Activated T-cell treated with anti-CD3 and anti-CD28 coated beads, Interleukin-2, amount 50 U/mL, for 24 hours (primary cell): ENCODE measurements at places on chromosomes 3 and 15.

DNA sequence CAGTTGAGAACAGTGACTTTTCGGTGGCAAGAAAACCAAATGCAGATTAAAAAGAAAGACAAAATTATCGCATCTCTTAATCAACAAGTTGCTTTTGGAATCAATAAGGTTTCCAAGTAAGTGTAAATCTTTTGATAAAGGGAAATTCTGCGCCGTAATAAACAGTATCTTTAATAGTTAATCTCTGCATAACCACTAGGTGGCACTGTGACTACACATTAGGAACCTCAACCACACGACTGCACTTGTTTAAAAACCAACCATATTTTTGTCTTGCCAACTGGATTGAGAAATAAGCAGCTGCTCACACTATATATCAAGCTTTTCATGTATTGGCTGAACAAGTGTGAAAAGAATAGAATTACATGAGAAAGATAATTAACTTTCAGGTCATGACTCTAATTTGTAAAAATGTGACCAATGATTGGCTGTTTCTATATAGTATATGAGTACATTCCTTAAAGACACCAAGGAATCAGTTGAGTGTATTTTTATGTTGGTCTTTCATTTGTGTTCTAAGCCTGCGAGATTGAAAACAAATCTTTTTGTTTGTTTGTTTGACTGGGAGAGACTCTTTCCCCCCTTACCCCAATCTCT lies 72.7 kb downstream of the DZIP3 start:
- no peaks in the 10 kb centered on the region for H3K27me3 ChIP-seq
- DNase-seq = no peak
- H3K27ac ChIP-seq = no peak overlapping the region
- H3K4me3 ChIP-seq = no peak overlapping the region
- H3K4me1 ChIP-seq = peaks cover 7% of the 10 kb centered on the region

DNA sequence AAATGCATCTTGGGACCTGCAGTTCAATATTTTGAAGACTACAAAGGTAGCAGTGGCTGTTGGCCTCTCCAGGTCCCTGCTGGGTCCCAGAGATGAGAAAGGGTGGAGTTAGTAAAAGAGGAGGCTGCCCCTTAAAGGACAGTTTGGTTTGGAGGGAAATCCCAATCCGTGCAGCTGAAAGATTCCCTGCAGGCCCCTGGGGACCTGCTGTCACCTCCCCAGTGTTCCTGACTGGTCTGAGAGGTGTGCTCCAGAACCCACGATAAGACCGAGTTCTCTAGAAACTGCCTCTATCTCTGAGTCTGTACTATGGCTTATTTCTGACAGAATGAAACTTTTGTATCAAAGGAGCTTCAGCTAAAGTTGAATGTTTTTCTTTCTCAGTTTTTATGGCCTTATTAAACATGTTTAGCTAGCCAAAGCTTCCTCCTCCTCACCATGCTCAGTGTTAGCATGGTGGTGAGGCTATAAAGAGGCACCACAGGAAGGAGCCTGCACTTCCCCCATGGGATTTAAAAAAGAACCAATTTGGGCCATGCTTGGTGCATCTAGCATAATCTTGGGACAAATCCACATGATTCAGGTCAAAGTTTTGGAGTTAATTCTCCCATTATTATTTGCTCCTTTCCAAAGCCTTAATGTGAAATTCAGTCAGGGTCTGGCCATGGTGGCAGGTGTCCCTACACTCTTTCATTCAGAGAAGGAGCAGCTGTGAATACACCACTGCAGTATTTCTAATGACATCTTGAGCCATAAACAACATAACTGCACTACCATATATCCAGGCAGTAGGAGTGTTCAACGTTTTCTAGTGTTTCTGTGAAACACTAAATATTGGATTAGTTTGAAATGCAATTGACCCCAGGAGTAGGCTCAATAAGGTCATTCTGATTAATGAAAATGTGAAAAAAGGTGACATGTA lies 74.4 kb downstream of the ATP1B3 start:
- DNase-seq = no peak
- no peak overlapping the region for H3K4me3 ChIP-seq
- no peaks in the 10 kb centered on the region for H3K27me3 ChIP-seq
- H3K4me1 ChIP-seq = peaks cover 10% of the 10 kb centered on the region
- H3K27ac ChIP-seq = no peak overlapping the region
- H3K36me3 ChIP-seq = peaks cover 5% of the 10 kb centered on the region

GRCh38 chr3:154522036-154522602 lies 92.1 kb upstream of the GPR149 start:
- no peaks in the 10 kb centered on the region for H3K4me1 ChIP-seq
- no peak overlapping the region for H3K4me3 ChIP-seq
- no peak for DNase-seq
- H3K27me3 ChIP-seq = no peaks in the 10 kb centered on the region
- no peak overlapping the region for H3K27ac ChIP-seq

- no peak for DNase-seq
- H3K27me3 ChIP-seq = no peaks in the 10 kb centered on the region
- no peak overlapping the region for H3K4me3 ChIP-seq
- no peak overlapping the region for H3K27ac ChIP-seq
- no peaks in the 10 kb centered on the region for H3K4me1 ChIP-seq
- H3K36me3 ChIP-seq = no peaks in the 10 kb centered on the region
These were observed 17.7 kb downstream of the RBP1 start for GRCh38 chr3:139521816-139522215.

GRCh38 chr3:169998668-169999131 lies 32.1 kb downstream of the SEC62 start:
- peak overlapping the region; percentile 92 for H3K27ac ChIP-seq
- peaks cover 56% of the 10 kb centered on the region for H3K36me3 ChIP-seq
- H3K4me1 ChIP-seq = peaks cover 39% of the 10 kb centered on the region
- no peak for DNase-seq
- H3K27me3 ChIP-seq = no peaks in the 10 kb centered on the region
- H3K4me3 ChIP-seq = no peak overlapping the region

GRCh38 chr15:50685191-50685975 lies 1.2 kb downstream of the TRPM7 start:
- peaks cover 66% of the 10 kb centered on the region for H3K36me3 ChIP-seq
- no peak for DNase-seq

- H3K27me3 ChIP-seq = peaks cover 3% of the 10 kb centered on the region
- no peak overlapping the region for H3K27ac ChIP-seq
- no peak for DNase-seq
- no peaks in the 10 kb centered on the region for H3K4me1 ChIP-seq
- H3K4me3 ChIP-seq = no peak overlapping the region
These were observed 29.4 kb downstream of the RNU5B-1 start for GRCh38 chr15:65333856-65334255.

GRCh38 chr3:37704064-37704463 lies 157.6 kb upstream of the CTDSPL start:
- H3K36me3 ChIP-seq = no peaks in the 10 kb centered on the region
- H3K27ac ChIP-seq = no peak overlapping the region
- H3K4me3 ChIP-seq = no peak overlapping the region
- peaks cover 46% of the 10 kb centered on the region for H3K27me3 ChIP-seq
- no peaks in the 10 kb centered on the region for H3K4me1 ChIP-seq

GRCh38 chr15:80424381-80424780 lies 20.2 kb downstream of the ARNT2 start:
- H3K27ac ChIP-seq = no peak overlapping the region
- H3K36me3 ChIP-seq = no peaks in the 10 kb centered on the region
- no peak for DNase-seq
- H3K4me1 ChIP-seq = no peaks in the 10 kb centered on the region

- H3K4me3 ChIP-seq = peak within 1 kb of the TSS; percentile 87
- no peaks in the 10 kb centered on the region for H3K36me3 ChIP-seq
- H3K4me1 ChIP-seq = peaks cover 15% of the 10 kb centered on the region
- H3K27ac ChIP-seq = peak within 1 kb of the TSS; percentile 97
These were observed at the start of gene CEP70 for GRCh38 chr3:138594150-138594934. Gene CEP70, minus strand, starts transcription at chr3:138594260. Its CDS starts 21,333 bp downstream, at chr3:138572927.

DNA sequence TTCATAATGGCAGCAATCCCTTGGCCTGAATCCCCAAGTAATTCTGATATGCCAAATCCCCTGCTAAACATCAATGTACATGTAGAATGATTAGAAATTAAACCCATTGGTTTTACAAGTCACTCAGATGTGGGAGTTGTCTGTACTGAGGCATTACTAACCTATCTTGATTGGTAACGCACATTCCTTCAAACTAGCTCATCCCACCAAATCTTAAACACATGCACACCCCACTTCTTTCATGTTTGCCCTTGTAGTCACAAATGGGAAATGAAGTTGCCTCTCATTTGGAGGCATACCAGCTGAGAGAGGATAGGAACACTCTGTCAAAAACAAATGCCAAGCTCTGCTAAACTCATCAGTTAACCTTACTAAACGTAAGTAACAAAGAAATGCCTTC lies 29.1 kb upstream of the MAN2C1 start:
- H3K36me3 ChIP-seq = peaks cover 98% of the 10 kb centered on the region
- DNase-seq = no peak
- no peak overlapping the region for H3K4me3 ChIP-seq
- H3K27me3 ChIP-seq = no peaks in the 10 kb centered on the region
- H3K4me1 ChIP-seq = peaks cover 9% of the 10 kb centered on the region

DNA sequence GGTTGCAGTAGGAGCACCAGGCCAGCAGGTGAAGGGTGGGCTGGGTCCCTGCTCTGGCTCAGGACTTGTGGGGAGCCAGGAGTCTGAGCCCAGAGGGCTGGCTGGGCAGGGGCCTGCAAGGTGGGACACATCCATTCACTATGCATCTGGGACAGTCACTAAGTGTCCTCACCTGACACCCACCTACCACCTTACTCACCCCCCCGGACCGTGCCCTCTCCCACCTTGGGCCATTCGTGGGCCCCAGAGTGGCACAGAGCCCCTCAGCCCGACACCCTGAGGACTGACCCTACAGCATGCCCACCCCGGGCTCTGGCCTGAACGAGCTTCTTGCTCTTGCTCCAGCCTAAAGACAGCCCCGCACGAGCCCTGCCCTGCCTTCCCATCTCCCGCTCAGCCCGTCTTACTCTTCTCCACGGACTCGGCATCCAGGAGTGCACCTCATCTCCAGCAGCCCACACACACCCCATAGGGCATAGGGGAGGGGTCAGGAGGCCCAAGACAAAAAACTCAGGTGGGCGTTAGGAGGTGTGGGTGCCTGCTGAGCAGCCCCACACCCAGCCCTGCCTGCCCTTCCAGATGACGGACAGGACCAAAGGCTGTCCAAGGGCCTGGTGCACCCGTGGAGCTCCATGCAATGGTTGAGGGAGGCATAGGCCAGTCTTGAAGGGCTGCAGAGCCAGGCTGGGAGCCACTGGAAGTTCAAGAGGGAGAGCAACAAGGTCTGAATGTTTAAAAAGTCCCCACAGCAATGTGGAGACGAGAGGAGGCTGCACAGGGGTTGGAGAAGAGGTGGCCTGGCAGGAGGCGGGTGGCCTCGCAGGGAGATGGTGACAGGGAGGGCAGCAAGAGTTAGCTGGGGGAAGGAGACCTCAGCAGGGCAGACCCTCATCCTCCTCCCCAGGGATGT lies 27.0 kb downstream of the PTH1R start:
- no peak overlapping the region for H3K4me3 ChIP-seq
- H3K27me3 ChIP-seq = no peaks in the 10 kb centered on the region
- peaks cover 4% of the 10 kb centered on the region for H3K4me1 ChIP-seq
- DNase-seq = no peak

- no peak overlapping the region for H3K27ac ChIP-seq
- peak; percentile 3 for DNase-seq
- H3K4me1 ChIP-seq = no peaks in the 10 kb centered on the region
- H3K27me3 ChIP-seq = peaks cover 19% of the 10 kb centered on the region
These were observed 33.4 kb upstream of the PRR23E start for GRCh38 chr3:127159543-127159942.

- H3K27ac ChIP-seq = no peak overlapping the region
- H3K27me3 ChIP-seq = no peaks in the 10 kb centered on the region
- H3K4me3 ChIP-seq = no peak overlapping the region
- peaks cover 13% of the 10 kb centered on the region for H3K36me3 ChIP-seq
These were observed 131.6 kb downstream of the CHCHD6 start for GRCh38 chr3:126835472-126836219.

GRCh38 chr3:195421400-195421799 lies 21.4 kb downstream of the ACAP2 start:
- no peak overlapping the region for H3K4me3 ChIP-seq
- H3K4me1 ChIP-seq = peaks cover 62% of the 10 kb centered on the region
- no peaks in the 10 kb centered on the region for H3K27me3 ChIP-seq
- DNase-seq = no peak
- no peak overlapping the region for H3K27ac ChIP-seq
- H3K36me3 ChIP-seq = peaks cover under 1% of the 10 kb centered on the region

DNA sequence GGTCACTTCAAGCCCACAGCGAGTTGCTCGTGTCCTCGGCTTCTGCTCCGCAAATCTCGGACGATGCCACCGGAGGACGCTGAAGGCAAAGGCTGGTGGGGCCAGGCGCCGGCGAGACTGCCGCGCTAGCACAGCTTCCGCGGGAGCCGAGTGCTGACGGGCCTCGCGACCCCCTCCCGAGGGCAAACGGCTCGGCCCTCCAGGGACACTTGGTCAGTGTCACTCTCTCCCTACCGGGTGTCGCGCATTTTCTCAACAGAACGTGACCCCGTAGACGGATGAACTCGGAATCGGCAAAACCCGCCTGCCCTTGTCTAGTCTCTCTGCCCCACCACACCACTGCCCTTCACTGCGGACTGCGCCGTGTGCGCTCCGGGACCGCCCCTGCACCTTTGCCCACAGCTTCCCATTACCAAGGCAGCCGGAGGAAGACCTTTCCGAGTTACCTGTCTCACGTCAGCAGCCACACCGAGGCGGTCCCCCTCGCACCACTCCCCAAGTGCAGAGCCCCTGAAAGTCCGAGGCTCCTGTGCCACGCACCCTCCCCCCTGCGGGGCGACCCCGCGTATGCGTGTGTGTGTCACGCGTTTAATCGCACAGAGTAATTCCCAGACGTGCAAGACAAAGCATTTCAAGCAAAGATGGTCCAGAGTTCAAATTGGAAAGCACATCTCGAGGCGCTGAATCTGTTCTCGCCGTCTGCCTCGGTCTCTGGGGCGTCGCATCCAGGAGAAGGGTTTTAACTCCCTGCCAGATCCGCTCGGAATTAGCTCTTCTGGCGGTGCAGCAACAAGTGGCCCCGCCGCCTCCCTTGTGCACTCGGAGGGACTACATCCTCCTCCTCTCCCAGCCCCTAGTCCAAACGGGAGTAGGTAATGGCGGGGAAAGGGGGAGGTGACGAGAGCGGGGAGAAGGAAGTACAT lies 245.0 kb upstream of the TOPAZ1 start:
- no peaks in the 10 kb centered on the region for H3K36me3 ChIP-seq
- H3K4me1 ChIP-seq = peaks cover 40% of the 10 kb centered on the region
- peaks cover 90% of the 10 kb centered on the region for H3K27me3 ChIP-seq
- H3K27ac ChIP-seq = peak overlapping the region; percentile 29
- peak overlapping the region; percentile 69 for H3K4me3 ChIP-seq

DNA sequence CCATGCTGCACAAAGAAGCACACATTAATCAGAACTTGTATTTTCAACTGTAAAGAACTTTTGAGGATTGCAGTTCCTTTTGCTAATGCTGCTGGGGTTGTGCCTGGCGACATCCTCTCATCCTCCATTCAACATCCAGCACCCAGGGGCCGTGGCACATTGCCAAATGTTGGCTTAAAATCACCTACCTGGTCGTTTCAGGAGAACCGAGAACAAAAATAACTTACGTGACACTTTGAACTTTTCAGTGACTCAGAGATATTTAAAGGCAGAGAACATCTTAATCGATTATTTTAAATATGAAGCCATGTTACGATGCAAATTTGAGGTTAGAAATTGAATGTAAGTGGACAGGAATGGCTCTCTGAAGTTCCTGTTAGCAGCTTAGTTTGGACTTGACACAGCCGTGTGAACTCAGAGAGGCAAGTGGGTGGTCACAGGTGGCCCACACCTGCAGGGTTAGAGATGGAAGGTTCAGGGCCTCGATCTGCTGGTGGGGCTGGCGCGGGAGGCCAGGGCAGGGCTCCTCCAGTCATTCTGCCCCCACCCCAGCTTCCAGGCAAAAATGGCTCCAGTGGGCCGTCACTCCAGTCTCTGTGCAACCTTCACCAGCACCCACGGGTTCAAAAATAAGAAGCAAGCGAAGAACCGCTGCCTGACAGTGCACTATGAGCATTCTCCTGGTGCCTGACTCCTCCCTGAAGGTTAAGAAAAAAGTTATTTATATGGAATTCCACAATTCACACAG lies 12.2 kb downstream of the LRRK1 start:
- H3K27ac ChIP-seq = no peak overlapping the region
- no peak for DNase-seq
- H3K4me1 ChIP-seq = no peaks in the 10 kb centered on the region
- H3K4me3 ChIP-seq = no peak overlapping the region
